Tibial artery (tissue), 4 donors: ENCODE measurements at places on chromosomes 1 and 21.

GRCh38 chr21:41227357-41228005 is 59.5 kb downstream of the BACE2 start:
- no peaks in the 10 kb centered on the region for H3K27me3 ChIP-seq
- H3K4me1 ChIP-seq: peaks cover 6% of the 10 kb centered on the region
- no peak for DNase-seq
- no peak overlapping the region for H3K27ac ChIP-seq

DNA sequence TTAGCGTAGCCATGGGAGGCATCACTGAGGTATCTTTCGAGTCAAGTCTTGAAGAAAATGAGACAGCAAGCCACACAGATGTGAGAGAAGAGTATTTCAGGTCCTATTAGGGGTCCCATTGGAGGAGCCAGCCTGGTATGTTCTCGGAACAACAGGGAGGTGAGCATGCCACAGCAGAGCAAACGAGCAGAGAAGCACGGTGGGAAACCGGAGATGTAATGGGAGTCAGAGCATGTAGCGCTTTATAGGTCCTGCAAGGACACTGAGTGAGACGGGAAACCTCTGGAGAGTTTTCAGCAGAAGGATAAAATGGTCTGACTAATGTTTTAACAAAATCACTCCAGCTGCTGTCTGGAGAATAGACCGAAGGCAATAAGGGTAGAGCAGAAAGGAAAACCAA is 15.9 kb downstream of the H3-3A start:
- H3K27ac ChIP-seq: no peak overlapping the region
- no peaks in the 10 kb centered on the region for H3K27me3 ChIP-seq
- H3K36me3 ChIP-seq: peaks cover 4% of the 10 kb centered on the region
- H3K4me1 ChIP-seq: peaks cover 7% of the 10 kb centered on the region

- DNase-seq: no peak
- no peaks in the 10 kb centered on the region for H3K36me3 ChIP-seq
- no peak overlapping the region for H3K27ac ChIP-seq
- H3K4me3 ChIP-seq: no peak overlapping the region
- no peaks in the 10 kb centered on the region for H3K4me1 ChIP-seq
These were observed 154.8 kb downstream of the C1orf21 start for GRCh38 chr1:184541537-184542152.

- H3K27ac ChIP-seq: no peak overlapping the region
- H3K27me3 ChIP-seq: no peaks in the 10 kb centered on the region
- H3K4me1 ChIP-seq: no peaks in the 10 kb centered on the region
- no peaks in the 10 kb centered on the region for H3K36me3 ChIP-seq
- no peak overlapping the region for H3K4me3 ChIP-seq
These were observed 1556.6 kb downstream of the NCAM2 start for GRCh38 chr21:22554690-22555316.

GRCh38 chr1:94236013-94236491 is 1.3 kb downstream of the ARHGAP29 start:
- peaks cover 8% of the 10 kb centered on the region for H3K4me1 ChIP-seq
- H3K27me3 ChIP-seq: no peaks in the 10 kb centered on the region
- DNase-seq: no peak
- peak overlapping the region; percentile 94 for H3K27ac ChIP-seq

GRCh38 chr1:64545118-64545843 is 75.4 kb downstream of the CACHD1 start:
- peaks cover 25% of the 10 kb centered on the region for H3K4me1 ChIP-seq
- H3K4me3 ChIP-seq: no peak overlapping the region
- H3K27me3 ChIP-seq: no peaks in the 10 kb centered on the region
- no peak for DNase-seq
- no peak overlapping the region for H3K27ac ChIP-seq
- H3K36me3 ChIP-seq: no peaks in the 10 kb centered on the region

DNA sequence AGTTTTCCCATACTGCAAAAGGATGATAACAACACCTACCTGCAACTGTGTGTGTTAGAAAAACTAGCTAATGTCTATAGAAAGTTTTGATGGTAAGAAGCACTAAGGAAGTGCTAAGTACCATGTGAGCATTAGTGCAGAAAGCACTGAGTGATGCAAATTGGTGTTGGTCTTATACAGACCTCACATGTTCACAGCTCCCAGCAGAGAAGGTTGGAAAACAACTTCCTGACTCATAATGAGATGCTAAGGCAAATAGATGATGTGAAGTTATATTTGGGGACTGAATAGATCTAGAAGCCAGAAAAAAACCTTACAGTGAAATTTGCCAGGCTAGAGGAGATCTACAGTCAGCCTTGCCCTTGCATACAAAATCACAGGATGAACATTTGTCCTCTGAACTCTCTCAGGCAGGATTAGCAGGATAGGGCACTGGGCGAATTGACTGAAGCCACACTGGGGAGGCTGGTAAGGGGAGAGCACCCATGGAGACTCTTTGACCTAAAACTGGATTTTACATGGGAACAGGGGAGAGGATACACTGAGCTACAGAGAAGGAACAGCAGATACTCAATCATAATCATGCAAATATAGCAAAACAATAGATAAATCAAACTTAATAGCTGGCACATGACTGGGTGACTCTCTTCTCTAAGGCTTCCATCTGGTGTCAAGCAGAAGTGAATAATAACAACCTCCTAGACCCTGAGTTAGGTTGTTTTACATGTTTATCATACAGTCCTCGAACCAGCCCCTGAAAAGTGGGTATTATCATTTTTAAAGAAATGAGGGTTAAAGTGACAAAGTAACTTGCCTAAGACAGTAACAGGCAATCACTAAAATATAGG is 61.3 kb downstream of the ASTN1 start:
- no peaks in the 10 kb centered on the region for H3K36me3 ChIP-seq
- H3K4me1 ChIP-seq: no peaks in the 10 kb centered on the region
- no peak for DNase-seq
- no peak overlapping the region for H3K27ac ChIP-seq
- H3K4me3 ChIP-seq: no peak overlapping the region

GRCh38 chr21:31041295-31042079 is 3.2 kb upstream of the KRTAP19-8 start:
- H3K27me3 ChIP-seq: no peaks in the 10 kb centered on the region
- no peak overlapping the region for H3K27ac ChIP-seq
- H3K4me1 ChIP-seq: no peaks in the 10 kb centered on the region
- no peaks in the 10 kb centered on the region for H3K36me3 ChIP-seq
